ENCODE measurements at places on chromosomes 11 and 22.

DNA sequence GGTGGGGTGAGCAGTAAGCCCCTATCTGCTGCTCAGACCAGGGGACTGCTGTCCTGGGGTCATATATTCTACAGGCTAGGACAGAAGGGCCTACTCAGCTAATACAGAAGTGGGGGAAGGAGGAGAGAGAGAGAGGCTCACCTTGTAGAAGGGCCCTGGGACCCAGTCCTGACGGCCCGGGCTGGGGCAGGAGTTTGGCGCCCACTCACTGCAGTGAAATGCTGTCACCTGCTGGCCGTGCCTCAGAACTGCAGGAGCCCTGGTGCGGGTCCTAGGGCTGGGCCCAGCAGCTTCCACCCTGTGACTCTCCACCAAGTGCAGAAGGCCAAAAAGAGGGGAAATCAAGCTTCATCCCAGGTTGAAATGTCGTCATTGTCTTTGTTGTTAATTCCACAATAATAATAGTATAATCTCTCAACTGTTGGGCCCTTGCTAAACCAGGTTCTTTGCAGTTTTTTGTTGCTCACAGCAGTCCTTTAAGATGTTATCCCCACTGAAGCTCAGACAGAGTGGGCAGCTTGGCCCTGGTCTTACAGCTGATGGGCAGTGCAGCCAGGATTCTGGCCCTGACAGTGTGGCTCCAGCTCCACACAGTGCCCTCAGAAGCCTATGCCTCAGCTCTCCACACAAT lies 29.6 kb downstream of the TRIM29 start:
- no peaks in the 10 kb centered on the region for H3K4me1 ChIP-seq
- no peak overlapping the region for H3K27ac ChIP-seq
- H3K36me3 ChIP-seq = no peaks in the 10 kb centered on the region
- peak; percentile 46 for DNase-seq
- no peaks in the 10 kb centered on the region for H3K27me3 ChIP-seq

DNA sequence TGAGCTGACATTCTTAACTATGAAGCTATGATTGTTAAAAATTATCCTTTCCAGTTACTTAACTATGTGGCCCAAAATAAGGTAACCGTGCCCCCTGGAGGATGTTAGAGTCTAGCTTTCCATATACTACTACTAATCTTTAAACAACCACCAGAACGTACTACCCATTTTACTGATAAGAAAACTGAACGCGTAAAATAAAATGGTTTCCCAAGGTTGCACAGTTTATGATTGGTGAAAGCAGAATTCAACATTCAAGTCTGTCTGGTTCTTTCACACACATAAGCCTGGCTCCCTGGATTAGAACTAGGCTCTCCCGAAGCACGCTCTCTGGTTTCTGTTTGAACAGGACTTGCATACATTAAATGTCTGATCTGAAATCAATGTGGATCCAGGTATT lies 437.8 kb upstream of the CCDC90B start:
- H3K27ac ChIP-seq = no peak overlapping the region
- DNase-seq = peak; percentile 1
- H3K27me3 ChIP-seq = no peaks in the 10 kb centered on the region
- no peaks in the 10 kb centered on the region for H3K36me3 ChIP-seq
- no peak overlapping the region for H3K4me3 ChIP-seq
- H3K4me1 ChIP-seq = no peaks in the 10 kb centered on the region

GRCh38 chr11:64406221-64406946 lies 47.4 kb downstream of the RPS6KA4 start:
- H3K4me3 ChIP-seq = no peak overlapping the region
- no peaks in the 10 kb centered on the region for H3K27me3 ChIP-seq
- no peak overlapping the region for H3K27ac ChIP-seq
- DNase-seq = no peak
- no peaks in the 10 kb centered on the region for H3K36me3 ChIP-seq

- H3K27ac ChIP-seq = no peak overlapping the region
- H3K27me3 ChIP-seq = no peaks in the 10 kb centered on the region
- no peaks in the 10 kb centered on the region for H3K4me1 ChIP-seq
Observed at GRCh38 chr22:22855617-22856308, 31.9 kb upstream of the IGLL5 start.

- DNase-seq = no peak
- peaks cover 34% of the 10 kb centered on the region for H3K4me1 ChIP-seq
- no peaks in the 10 kb centered on the region for H3K27me3 ChIP-seq
Observed at GRCh38 chr22:37314315-37315074, 32.2 kb downstream of the CYTH4 start.

DNA sequence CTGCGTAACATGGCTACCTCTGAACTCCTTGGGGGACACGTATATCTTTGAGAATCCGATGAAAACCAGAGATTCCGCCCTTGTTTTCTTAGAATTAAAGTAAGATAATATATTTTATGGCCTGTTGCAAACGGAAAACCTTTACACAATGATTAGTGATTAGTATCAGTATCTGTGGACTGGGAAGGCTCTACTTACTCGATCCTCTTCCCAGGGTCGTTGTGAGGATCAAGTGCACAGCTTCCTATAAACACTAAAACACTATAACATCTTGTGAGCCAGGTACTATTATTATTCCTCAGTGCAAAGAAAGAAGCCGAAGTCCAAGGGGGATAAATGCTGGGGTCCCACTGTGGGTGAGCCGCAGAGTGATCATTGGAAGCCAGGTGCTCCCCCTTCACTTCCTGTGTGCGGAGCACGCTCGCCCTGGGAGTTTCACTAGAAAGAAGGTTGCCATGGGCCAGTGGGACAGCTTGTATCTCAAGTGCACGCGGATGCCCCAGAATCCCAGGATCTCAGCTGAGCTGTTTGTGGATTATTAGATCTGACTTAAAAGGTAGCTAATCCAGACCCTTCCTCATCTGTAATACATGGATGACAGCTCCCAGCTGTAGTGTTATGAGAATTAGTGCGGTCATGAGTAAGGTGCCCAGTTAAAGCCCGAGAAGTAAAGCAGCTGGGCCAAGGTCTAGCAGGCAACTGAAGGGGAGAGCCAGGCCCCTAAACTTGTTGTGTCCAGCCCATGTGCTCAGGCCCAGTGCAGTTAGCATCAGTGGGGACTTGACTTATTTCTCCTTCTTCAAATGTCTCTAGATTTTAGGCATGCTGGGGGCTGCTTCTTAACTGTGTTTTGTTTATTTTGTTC lies 839 bp downstream of the CBY1 start:
- H3K27ac ChIP-seq = peak overlapping the region; percentile 93
- H3K27me3 ChIP-seq = no peaks in the 10 kb centered on the region
- DNase-seq = peak; percentile 33
- H3K36me3 ChIP-seq = peaks cover 4% of the 10 kb centered on the region
- peaks cover 9% of the 10 kb centered on the region for H3K4me1 ChIP-seq

GRCh38 chr22:43222262-43222661 lies 35.3 kb upstream of the TTLL12 start:
- H3K27me3 ChIP-seq = no peaks in the 10 kb centered on the region
- no peak overlapping the region for H3K4me3 ChIP-seq
- no peak for DNase-seq

- H3K36me3 ChIP-seq = no peaks in the 10 kb centered on the region
- DNase-seq = no peak
- no peaks in the 10 kb centered on the region for H3K27me3 ChIP-seq
- no peak overlapping the region for H3K27ac ChIP-seq
- H3K4me1 ChIP-seq = no peaks in the 10 kb centered on the region
- H3K4me3 ChIP-seq = no peak overlapping the region
Observed at GRCh38 chr11:17633987-17634775, 85.2 kb upstream of the MYOD1 start.

DNA sequence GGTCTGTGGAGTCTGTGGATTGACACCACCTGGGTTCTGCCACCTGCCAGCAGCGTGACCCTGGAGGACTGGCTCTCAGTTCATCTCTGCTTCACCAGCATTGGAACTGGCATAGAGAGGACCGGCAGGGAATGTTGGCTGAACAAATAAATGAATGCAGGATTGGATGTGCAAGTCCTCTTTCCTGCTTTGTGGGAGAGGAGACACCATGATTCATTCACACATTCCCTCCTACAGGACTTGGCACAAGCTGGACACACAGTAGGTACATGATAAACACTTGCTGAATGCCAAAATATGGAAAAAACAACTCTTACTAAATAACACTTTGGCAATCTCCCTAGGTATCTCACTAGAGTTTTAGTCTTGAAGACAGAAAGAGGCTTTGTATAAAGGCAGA lies 116.6 kb upstream of the NARS2 start:
- no peak overlapping the region for H3K4me3 ChIP-seq
- no peak for DNase-seq
- H3K4me1 ChIP-seq = no peaks in the 10 kb centered on the region
- no peaks in the 10 kb centered on the region for H3K27me3 ChIP-seq
- no peaks in the 10 kb centered on the region for H3K36me3 ChIP-seq

DNA sequence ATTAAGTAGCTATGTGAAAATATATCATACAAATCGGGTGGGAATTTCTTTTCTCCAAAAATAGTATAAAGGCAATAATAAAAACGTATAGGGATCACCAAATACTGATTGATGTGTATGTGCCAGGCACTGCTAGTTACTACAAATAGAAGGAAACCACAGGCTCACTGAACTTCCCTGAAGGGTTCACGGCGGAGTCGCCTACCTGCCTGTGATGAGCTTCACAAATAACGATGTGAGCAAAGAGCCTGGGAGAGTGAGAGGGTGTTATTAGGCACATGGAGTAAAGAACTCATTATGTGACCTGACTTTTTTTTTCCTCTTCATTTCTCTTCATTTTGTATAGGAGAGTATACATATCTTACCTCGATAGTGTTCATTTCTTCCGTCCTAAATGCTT lies 36.0 kb upstream of the L3MBTL2 start:
- DNase-seq = no peak
- H3K4me1 ChIP-seq = no peaks in the 10 kb centered on the region
- no peak overlapping the region for H3K27ac ChIP-seq
- no peak overlapping the region for H3K4me3 ChIP-seq
- H3K36me3 ChIP-seq = peaks cover 20% of the 10 kb centered on the region

DNA sequence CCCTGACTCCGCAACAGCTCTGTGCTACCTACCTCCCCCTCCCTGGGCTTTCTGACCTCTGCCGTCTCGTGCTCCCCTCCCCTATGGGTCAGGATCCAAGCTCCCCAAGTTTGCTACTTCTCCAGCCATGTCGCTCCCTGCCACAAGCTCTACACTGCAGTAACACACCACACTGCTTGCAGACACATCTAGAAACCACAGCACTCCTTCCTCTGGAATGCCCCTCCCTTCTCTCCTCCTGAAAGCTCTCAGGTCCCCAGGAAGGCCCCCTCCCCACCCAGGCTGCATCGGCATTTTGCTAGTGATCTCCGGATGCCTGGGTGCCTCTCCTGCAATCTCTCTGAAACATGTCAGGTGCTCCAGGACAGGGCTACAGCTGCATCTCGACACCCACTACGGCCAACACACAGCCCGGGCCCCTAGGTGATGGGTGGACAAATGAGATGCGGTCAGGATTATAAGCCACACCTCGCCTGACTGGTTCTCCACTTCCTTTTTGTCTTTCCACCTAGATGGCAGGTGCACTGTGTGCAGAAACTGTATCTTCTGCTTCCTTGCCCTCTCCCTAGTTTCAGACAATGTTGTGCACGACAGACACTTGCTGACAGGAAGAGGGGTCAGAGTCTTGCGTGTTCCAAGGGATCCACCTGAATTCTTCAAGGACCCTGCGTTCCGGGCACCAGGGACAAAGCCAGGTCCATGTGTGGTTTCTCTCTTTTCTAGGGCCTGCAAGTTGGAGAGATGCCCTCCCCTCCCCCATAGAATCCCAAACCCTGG lies 22.9 kb downstream of the RPUSD4 start:
- no peak overlapping the region for H3K4me3 ChIP-seq
- DNase-seq = no peak
- no peaks in the 10 kb centered on the region for H3K27me3 ChIP-seq
- no peak overlapping the region for H3K27ac ChIP-seq

DNA sequence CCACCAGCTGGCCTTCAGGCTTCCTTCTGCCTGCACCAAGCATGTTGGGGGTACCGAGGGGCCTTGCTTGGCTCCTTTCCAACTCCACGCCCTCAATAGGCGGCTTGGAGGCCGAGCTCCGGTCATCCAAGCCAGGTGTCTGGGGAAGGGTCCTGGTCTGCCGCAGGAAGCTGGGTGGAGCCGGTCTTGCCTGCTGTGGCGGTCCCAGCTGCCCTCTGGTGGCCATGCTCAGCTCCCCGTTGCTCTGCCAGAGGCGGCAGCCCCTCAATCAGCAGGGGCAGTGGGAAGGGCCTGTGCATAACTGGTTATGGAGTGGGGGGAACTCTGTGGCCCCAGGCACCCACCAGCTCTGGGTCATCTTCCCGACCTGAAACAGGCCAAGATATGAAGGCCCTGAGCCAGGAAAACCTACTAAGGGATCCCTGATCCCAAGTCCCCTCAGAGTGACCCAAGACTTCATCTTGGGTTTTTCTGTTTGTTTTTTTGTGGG lies 3.2 kb downstream of the ARVCF start:
- no peaks in the 10 kb centered on the region for H3K27me3 ChIP-seq
- no peak for DNase-seq
- H3K4me3 ChIP-seq = no peak overlapping the region
- H3K4me1 ChIP-seq = peaks cover 4% of the 10 kb centered on the region
- H3K36me3 ChIP-seq = peaks cover 4% of the 10 kb centered on the region

DNA sequence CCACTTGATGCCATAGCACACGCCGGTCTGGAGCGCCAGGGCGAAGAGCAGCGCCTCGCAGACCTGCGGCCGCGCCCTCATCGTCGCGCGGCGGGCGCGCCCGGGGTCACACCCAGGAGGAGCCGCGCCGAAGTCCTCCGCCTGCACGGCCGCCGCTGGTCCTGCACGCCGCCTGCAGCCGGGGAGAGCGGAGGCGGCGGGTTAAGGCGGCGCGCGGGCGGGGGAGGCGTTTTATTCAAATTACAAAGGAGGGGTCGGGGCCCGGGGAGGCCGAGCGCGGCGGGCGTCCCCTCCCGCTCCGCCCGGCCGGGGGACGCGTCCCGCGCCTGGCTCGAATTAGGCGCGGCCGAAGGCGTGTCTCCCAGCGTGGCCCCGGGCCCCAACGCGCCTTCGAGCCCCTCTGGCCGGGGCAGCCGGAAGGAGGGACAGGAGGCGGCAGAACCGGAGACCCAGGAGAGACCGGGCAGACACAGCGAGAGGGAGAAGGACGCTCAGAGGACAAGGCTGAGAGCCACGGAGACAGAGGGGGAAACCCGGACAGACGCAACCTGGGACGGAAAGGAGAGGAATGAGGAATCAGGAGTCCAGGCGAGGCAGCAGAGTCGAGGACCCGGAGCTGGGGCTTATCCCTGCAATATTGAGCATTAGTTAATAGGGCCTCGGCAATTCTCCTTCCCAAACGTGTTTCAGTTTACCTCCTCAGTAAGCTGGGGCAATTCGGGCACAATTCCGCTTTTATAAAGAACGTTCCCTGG lies at the start of gene WNT11:
TSS of gene WNT11 (minus strand) at position 176 of the 755 bp plus-strand sequence. CDS start at position 81, 95 bp downstream.
- peaks cover 10% of the 10 kb centered on the region for H3K4me1 ChIP-seq
- H3K36me3 ChIP-seq = no peaks in the 10 kb centered on the region
- DNase-seq = no peak
- no peak within 1 kb of the TSS for H3K27ac ChIP-seq
- H3K27me3 ChIP-seq = no peaks in the 10 kb centered on the region

GRCh38 chr11:116733043-116733755 lies 39.6 kb downstream of the BUD13 start:
- H3K4me1 ChIP-seq = peaks cover 5% of the 10 kb centered on the region
- no peak overlapping the region for H3K27ac ChIP-seq
- DNase-seq = no peak
- no peaks in the 10 kb centered on the region for H3K27me3 ChIP-seq

Data from naive thymus-derived CD4-positive, alpha-beta T cell (primary cell).